Endothelial cell (in vitro differentiated cells): ENCODE measurements at places on chromosomes 4 and X.

- H3K27ac ChIP-seq: no peak overlapping the region
- DNase-seq: no peak
- peaks cover 5% of the 10 kb centered on the region for H3K4me1 ChIP-seq
- peaks cover 1% of the 10 kb centered on the region for H3K27me3 ChIP-seq
- H3K36me3 ChIP-seq: peaks cover 12% of the 10 kb centered on the region
- H3K4me3 ChIP-seq: no peak overlapping the region
Measured at GRCh38 chr4:88993246-88993645, 63.7 kb downstream of the FAM13A start.

- H3K4me1 ChIP-seq: peaks cover 42% of the 10 kb centered on the region
- peaks cover 5% of the 10 kb centered on the region for H3K27me3 ChIP-seq
- no peak overlapping the region for H3K27ac ChIP-seq
- no peaks in the 10 kb centered on the region for H3K36me3 ChIP-seq
Measured at GRCh38 chr4:143363332-143363731, 26.7 kb downstream of the GAB1 start.

DNA sequence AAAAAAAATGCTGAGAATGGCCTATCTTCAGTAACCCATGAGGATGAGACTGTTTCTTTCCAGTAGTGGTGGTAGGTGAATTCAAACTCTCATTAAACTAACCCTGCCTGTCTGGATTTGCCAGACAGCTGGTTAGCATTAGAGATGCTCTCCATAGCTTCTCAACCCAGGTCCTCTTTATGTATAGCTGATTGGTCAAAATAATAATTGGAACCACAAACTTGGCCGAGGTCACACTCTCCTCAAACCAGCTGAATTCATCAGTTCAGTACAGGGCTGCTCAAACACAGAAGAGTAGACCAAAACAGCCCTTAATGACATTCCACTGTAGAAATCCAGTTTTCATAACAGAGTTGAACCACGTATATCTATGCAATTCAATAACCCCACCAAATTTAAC is 85.3 kb downstream of the HCCS start:
- H3K27ac ChIP-seq: no peak overlapping the region
- H3K36me3 ChIP-seq: no peaks in the 10 kb centered on the region
- H3K4me1 ChIP-seq: peaks cover 4% of the 10 kb centered on the region
- no peak overlapping the region for H3K4me3 ChIP-seq

- no peaks in the 10 kb centered on the region for H3K36me3 ChIP-seq
- DNase-seq: no peak
- no peak overlapping the region for H3K27ac ChIP-seq
- H3K27me3 ChIP-seq: peaks cover 2% of the 10 kb centered on the region
- H3K4me3 ChIP-seq: peak overlapping the region; percentile 66
Measured at GRCh38 chr4:68272380-68272779, 26.9 kb upstream of the TMPRSS11B start.
